Muscle of back (tissue), 13 donors: ENCODE measurements at places on chromosomes 7 and 10.

- DNase-seq, result no peak
Observed at GRCh38 chr10:44476409-44477045, 91.6 kb upstream of the CXCL12 start.

- peak; percentile 10 for DNase-seq
Observed at GRCh38 chr10:9301148-9301547, 1246.7 kb downstream of the GATA3 start.

DNA sequence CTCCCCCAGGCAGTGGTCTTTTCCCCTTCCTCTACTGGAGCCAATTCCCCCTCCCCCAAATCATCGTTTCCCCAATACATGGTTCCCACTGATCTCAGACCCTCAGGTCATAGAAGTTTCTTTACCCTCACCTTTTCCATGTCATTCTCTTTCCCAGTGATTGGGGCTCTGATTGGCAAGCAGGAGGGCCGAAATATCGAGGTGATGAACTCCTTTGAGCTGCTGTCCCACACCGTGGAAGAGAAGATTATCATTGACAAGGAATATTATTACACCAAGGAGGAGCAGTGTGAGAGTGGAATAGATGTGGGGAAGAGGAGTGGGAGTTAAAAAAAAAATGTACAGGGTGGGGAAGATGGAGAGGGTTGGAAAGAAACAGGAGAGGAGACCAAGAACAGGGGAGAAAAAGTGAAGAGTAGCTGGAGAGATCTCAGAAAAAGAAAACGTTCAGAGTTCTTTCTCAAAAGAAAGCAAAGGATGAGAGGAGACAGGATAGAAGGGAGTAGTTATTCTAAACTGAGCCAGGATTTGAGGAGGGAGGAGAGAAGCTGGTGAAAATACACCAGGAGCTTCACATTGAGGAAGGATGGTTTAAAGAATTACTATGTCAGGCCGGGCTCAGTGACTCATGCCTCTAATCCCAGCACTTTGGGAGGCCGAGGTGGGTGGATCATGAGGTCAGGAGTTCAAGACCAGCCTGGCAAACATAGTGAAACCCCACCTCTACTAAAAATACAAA is 858 bp downstream of the COPS6 start:
- no peak for DNase-seq

DNA sequence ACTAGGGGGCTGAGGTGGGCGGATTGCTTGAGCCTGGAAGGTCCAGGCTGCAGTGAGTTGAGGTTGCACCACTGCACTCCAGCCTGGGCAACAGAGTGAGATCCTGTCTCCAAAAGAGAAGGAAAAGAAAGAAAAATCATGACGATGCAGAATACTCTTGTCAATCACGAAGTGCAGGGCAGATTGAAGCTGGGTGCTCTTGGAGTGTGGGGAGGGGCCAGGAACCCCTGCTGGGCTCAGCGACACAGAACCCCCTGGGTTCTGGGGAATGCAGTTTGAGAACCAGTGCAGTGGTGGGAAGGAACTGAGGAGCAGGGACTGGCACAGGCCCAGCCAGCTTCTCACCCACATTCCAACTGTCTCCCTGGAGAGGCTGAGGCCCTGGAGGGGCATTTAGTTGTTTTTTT is 10.8 kb upstream of the INTS1 start:
- no peak for DNase-seq

DNA sequence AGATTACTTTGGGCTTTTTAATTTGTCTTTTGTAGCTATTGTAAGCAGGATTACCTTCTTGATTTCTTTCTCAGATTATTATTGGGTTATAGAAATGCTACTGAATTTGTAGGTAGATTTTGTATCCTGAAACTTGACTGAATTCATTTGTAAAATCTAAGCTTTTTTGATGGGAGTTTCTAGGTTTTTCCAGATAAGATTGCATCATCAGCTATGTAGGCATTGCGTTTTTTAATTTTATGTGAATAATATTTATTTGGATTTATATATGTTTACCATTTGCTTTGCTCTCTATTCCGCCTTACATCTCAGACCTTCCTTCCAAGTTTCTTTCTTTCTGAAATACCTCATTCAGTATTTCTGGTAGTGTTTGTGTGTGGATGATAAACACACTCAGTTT is 351.7 kb upstream of the ANKRD30A start:
- DNase-seq, result no peak

GRCh38 chr10:63522277-63522687 is 1.1 kb downstream of the REEP3 start:
- DNase-seq, result no peak

DNA sequence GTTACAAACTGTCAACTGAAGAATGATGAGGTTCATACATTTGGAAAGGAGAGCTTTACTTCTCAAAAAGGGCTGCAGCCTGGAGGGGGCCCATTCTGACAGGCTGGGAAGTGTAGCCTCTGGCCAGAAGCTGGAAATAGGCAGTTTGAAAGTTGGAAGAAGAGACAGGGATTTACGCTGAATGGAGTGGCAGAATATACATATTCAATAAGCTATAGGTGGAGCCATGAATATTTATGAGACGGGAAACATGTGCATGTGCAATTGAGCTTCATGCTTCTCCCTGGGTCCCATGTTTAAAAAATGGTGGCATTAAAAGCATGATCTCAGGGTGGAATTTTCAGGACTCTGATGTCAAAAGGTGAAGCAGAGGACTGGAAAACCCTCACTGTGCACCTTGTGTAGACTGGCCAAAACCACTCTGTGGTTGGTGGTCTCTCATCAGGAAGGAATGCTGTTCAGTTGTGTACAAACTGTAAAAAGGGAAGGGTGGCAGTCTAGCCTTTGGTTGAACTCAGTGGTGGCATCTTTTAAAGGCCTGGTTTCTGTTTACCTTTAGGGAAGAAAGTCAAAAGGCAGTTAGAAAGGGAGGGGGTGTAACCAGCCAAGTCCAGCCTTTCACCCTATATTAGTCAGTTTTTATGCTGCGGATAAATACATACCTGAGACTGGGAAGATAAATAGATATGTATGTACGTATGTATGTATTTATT is 7.2 kb upstream of the ACTR3B start:
- no peak for DNase-seq

DNA sequence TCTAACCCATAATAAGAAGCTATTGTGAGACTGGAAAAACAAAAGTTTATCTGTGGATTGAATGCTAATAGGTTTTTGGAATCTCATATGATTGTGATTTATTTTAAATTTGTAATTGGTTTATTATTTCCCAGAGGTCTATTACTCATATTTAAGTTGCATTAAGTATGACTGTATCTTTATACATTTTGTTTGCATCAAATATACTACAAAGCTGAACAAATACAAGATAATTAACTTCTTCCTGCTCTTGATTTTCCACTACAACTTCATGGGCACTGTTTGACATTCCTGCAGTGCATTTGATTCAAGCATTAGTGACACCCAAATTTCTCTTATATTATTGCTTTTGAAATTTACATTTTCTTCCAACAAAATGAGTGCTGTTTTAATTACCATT is 303.8 kb upstream of the LRRTM3 start:
- DNase-seq, result no peak

GRCh38 chr7:30800785-30801252 is 29.6 kb downstream of the MINDY4 start:
- peak; percentile 91 for DNase-seq

DNA sequence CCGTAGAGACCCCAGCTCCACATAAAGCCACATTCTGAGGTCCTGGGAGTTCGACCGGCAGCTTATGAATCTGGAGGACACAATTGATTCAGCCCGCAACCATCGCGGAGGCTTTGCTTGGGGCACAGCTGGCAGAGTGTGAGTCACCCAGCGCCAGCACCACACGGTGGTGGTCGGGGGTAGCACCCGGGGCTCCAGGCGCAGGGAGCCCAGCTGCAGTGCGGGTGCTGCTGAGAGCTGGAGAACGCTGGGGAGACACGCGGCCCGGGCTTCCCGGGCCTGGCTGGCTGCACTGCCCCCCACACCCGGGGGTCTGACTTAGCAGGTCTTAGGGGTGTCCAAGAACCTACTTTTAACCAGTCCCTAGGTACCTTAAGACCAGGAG is 87.9 kb downstream of the PAXIP1 start:
- no peak for DNase-seq
